COLO829 (cell line): ENCODE measurements at places on chromosomes 2 and 18.

DNA sequence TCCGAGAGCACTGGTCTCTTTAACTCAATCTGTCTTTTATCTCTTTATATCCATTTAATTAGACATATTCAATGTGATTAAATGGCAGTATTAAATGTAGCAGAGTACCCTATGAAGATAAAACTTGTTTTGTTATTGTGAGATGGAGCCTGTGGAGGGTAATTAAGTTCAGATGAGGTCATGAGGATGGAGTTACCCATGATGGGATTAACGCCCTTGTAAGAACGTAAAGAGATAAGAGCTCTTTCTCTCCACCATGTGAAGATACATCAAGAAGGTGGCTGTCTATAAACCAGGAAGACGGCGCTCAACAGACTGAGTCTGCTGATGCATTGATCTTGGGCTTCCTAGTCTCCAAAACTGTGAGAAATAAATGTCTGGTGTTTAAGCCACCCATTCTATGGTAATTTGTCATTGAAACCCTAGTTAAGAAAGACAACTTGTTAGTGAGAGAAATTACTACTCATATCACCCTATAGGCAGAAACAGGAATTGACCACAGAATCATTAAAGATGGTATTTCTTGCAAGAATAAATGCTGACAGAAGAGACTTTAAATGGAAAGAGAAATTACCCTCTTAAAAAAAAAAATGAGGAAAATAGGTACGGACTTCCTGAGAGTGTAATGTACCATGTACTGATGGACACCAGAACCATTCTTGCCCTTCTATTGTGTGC, 738.7 kb upstream of the CHAC2 start:
- no peak for DNase-seq

- DNase-seq, result no peak
Measured at GRCh38 chr18:47986620-47987387, 56.3 kb upstream of the SMAD2 start.

DNA sequence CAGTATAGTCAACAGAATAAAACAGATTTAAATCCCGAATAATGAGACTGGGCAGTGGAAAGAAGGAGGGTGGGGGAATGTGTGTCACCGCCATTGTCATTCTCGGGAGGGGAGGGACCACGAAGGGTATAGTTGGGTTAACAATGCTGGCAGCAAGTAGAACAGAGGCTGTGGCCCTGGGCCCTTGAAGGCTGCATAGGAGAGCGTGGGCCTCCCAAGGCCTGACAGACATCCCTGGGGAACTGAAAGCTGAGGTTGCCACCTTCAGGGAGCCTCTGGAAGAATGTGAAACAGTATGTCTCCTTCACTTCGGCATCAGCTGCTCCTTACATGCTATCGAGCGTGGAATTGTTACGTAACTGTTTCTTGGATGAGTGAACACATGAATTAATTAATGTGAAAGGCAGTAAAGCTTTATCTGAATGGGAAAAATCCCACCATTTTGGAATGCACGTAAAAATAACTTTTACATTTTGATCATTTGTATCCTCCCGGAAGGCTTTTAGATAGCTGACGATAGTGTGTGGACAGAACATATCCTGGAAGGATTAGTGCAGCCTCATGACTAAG, 92.8 kb upstream of the TTC39C start:
- DNase-seq, result no peak

GRCh38 chr2:74387346-74387745, 7.2 kb upstream of the DCTN1 start:
- no peak for DNase-seq

DNA sequence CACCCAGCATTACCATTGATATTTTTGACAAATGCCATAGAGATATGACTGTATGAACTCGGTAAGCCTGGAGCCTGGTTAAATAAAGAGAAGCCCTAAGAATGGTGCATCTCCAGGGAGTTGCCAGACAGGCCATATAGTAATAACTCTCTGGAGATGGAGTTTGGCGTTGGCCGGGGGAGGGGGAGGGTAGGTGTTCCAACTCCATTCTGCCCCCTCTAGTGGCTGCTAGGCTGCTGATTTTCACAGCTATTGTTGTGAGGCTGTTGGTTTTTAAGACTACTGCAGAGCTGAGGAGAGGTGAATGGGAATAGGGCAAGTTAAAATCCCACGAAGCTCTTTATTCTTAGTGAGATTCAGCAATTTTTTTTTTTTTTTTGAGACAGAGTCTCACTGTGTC, 99.9 kb downstream of the GALNT14 start:
- no peak for DNase-seq

DNA sequence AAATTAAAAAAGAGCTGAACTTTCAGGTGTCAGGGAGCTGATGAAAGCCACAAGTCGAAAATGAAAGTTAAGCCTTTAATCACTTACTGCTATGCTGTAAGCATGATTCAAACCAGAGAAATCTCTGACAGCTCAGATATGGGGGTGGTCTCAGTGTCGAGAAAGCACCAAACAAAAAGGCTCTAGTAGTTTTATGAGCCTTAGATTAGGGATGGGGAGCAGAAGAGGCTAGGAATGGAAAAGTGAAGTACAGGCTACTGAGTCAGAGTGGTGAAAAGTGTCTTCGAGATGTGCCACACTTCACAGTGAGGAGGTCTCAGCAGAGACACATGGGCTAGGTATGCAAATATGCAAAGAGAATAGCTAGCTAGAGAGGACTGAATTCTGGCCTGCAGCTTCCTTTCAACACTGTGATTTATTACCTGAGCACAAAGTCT, 482.2 kb downstream of the SPAG16 start:
- DNase-seq, result no peak

GRCh38 chr18:33866386-33866785, 288.4 kb downstream of the ASXL3 start:
- no peak for DNase-seq

- DNase-seq, result no peak
Measured at GRCh38 chr2:241608881-241609280, 28.1 kb downstream of the THAP4 start.

- no peak for DNase-seq
Measured at GRCh38 chr2:180730976-180731375, 249.4 kb upstream of the UBE2E3 start.

DNA sequence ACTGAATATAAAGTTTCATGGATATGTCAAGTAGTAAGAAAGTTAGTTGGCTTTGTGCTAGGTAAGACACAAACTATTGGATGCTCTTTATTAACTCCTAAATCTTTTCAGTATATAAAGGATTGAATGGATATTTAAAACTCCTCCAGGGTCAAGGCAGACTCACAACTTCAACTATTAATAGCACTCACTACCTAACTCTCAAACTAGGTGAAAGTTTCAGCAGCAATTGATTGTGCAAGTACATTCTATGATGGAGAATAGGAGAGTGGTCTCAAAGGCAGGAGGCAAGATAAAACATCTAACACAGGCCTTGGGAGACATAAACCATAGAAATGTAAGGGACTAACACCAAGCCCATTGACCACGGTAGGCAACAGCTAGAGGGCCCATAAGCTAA, 328.9 kb upstream of the CHAC2 start:
- no peak for DNase-seq

DNA sequence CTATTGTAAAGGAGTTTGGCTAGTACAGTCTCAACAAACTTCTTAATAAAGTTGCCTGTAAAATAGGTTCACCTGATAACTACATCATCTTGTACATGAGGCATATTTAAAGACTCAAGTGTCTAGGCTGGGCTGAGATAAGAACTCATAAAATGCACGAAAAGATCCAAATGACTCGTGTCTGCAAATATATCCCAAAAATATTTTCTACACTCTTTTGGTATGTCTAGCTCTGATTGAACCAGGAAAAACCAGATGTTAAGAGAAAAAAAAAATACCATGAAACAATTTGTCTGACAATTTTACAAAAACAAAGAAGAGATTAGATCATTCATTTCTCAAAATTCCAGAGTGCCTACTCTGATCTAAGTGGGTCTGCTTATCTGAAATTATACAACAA, 166.9 kb upstream of the OSR1 start:
- DNase-seq, result no peak

GRCh38 chr2:236216711-236217110, 47.5 kb downstream of the ASB18 start:
- no peak for DNase-seq

DNA sequence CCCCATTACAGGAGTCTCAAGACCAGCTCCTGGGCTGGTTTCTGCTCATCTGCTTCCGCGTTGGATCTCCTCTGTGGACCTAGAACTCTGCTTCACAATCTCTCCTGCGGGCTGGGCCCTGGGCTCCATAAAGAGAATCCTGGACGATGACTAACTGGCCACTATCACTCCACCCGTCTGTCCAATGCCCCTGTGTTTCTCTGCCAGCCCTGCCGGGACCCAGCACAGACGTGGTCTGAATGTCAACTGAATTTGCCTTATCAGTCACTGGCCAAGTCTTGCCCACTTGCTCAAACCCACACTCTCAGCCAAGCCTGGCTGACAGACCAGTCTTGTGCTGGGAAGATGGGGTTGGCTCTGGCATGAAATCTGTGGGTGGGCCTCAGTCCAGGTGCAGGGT, 17.4 kb downstream of the KIF3C start:
- DNase-seq, result no peak

GRCh38 chr18:73509460-73509859, 638.2 kb downstream of the FBXO15 start:
- DNase-seq, result no peak

DNA sequence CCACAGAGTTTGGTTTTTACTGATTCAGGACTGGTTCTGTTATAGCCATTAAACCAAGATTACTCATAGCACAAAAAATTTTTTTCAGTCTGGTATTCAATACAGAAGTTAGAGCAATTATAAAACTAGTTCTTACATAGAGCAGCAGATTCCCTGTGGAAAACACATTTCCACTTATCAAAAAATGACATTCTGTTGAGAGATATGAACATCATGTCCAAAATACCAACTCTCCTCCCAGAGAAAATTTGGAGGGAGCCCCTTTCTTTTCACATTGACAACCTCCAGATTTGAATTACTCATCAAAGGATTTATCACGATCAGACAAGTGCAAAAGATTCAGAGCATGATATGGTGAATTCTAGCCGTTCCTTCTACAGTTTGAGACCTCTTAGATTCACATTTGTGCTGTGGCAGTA, 126.8 kb upstream of the SERPINE2 start:
- DNase-seq, result no peak

- no peak for DNase-seq
Measured at GRCh38 chr2:181662287-181662686, 5.4 kb upstream of the CERKL start.

DNA sequence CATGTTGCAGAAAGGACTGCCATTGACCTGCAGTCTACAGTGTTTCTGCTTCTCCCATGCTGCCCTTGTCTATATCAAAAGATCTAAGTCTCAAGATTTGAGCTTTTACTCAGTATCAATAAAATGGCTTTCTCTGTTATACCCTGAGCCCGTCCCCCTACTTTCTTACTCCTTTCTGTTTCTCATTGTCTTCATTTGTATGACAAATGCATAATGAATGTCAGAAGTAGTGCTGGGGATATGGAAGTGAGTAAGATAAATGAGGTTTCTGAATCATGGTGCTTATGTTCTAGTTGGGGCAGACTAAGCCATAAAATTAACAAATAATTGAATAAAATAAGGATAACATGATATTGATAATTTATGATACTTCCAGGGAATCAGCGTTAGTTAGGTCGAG, 128.6 kb downstream of the PARD3B start:
- no peak for DNase-seq

DNA sequence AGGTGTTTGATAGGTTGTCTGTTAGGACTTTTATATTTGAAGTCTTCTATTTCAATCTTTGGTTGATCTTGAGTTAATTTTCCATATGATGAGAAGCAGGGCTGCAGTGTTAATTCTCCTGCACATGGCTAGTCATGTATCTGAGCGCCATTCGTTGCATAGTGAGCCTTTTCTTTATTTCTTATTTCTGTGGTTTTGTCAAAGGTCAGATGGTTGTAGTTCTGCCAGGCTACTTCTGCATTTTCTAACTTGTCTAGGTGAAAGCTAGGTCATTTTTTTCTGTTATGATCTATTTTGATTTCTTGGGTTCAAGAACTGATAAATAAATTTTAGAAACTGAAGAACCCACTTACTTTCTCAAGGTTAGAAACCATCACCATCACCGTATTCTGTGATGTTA, 56.7 kb downstream of the CCDC74A start:
- DNase-seq, result no peak

DNA sequence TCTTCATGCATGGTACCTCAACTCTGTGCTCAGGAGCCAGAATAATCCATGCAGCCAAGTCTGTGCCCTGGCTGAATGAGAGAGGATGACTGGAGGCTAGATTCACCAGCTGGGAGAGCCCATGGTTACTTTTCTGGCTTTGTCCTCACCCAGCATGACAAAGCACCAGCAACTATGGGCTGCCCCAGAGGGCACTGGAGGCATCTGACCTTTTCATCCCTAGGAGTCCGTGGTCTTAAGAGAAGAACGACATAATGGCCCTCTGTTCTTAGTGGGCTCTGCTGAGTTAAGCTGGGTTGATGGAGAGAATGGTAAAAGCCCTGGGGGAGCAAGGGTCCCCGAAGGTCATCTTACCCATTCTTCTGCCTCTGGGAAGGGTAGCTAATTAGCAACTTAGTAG, 54.6 kb upstream of the TNP1 start:
- no peak for DNase-seq

DNA sequence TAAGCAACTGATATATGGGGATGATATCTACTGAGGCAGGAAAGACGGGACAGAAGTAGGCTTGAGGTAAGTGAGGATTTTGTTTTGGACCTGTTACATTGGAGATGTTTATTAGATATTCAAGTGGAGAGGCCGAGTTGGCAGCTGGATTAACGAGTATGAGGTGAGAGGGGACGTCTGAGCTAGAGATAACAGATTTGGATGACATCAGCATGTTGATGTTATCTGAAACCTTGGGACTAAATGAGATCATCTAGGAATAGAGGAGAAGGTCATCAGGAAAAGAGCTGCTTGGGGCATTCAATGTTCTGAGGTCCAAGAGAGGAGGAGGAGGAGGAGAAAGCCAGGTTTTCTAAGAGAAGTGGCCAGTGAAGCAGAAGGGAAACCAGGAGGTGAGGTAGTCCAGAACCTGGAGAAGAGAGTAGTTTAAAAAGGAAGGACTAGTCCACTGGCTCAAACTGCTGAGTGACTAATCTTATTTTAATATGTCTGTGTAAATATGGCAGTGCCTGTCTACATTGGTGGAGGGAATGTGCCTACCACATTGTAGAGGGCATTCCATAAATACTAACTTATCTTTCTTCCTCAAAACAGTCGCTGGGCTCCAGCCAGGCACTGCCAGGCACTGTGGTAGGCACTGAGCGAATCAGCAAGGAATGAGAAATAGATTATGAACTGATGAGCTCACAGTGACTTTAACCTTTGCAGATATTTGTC, 488.3 kb downstream of the DLGAP1 start:
- no peak for DNase-seq

- no peak for DNase-seq
Measured at GRCh38 chr2:88122141-88122884, 5.5 kb downstream of the FABP1 start.

DNA sequence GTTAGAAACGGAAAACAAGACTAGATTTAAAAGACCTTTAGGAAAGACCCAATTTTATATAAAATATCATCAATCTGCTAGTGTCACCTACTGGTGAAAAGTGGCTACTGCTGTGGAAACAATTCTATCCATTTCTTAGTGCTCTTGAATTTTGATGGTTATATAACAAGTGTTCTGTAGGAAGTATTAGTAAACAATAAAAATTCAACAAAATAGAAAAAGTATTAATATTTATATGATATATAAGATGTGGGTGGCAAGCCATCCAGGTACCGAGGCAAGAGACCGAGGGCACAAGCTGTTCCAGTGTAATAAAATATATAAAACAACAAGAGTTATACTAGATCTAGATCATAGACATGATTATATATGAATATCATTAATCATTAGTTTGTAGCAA, 6.2 kb upstream of the TMEM87B start:
- peak; percentile 61 for DNase-seq

- no peak for DNase-seq
Measured at GRCh38 chr18:12911025-12911928, 27.2 kb upstream of the PTPN2 start.
